AML-193 (cell line): ENCODE measurements at places on chromosomes 4 and X.

- no peak for DNase-seq
Measured at GRCh38 chrX:149499766-149500165, 5.3 kb downstream of the IDS start.

DNA sequence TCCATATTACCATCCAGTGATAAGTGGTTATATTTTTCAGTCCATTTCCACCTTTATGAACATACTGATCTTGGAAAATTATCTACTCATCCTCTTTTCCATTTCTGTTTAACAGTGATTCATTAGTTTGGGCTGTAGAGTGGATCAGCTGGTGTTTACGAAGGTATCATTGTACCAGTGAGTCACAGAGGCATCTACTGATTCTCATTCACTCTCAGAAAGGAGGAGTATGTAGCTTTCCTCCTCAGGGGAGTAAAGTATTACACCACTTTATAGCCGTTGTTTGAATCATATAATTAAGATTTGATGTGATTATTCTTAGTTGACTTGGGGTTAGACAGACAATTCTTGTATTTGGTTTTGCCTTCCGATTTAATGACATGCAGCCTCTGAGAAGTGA lies 74.7 kb downstream of the GALNT7 start:
- no peak for DNase-seq

GRCh38 chrX:55710701-55711100 lies 6.8 kb upstream of the RRAGB start:
- DNase-seq: no peak

GRCh38 chr4:38128478-38129459 lies 168.6 kb downstream of the PTTG2 start:
- DNase-seq: no peak

- no peak for DNase-seq
Measured at GRCh38 chr4:11005300-11005699, 320.7 kb upstream of the CLNK start.

- no peak for DNase-seq
Measured at GRCh38 chr4:157287445-157287844, 66.9 kb downstream of the GRIA2 start.

GRCh38 chr4:6620296-6620695 lies 20.2 kb upstream of the MRFAP1 start:
- DNase-seq: no peak

- no peak for DNase-seq
Measured at GRCh38 chr4:79049840-79050540, 110.8 kb upstream of the PAQR3 start.

DNA sequence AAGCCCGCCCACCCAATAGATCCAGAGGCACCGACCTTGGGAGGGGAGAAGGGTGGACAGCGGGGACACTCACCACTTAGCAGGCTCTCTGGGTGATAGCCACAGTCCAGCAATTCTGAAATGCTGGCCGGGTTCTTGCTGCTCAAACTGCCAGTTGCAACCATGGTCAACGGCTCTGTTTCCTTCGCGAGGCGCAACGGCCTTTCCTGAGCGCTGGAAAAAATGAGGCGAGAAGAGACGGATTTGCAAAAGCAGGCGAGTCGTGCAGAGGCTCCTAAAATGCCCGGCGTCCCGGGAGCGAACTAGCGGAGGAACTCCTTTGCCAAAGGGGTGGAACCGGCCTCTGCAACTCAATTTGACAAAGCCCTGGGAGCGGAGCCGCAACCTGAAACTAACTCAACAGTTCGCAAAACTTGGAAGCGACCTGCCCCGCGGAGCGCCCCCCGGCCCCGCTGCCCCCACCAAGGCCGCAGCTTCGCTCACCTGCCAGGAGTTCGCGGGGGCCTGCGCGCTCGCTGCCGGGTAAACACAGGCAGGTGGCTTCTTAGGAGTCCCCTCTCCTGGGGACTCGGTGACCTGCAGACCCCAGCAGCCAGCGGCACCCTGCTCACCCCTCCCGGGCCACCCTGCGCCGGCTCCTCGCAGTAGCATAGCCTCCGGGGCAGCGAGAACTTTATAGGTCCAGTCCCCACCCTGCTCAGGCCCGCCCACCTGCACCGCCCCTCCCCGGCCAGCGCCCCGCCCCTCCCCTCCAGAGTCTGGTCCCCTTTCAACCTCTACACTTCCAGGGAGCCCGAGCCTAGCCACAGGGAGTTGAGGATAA lies at the start of gene DDIT4L:
Gene DDIT4L (minus strand): TSS at position 649 of the 823 bp plus-strand sequence. CDS start 485 bp downstream, at position 164.
- DNase-seq: peak; percentile 4

GRCh38 chrX:53088136-53088974 lies 5.6 kb upstream of the KANTR start:
- DNase-seq: no peak

DNA sequence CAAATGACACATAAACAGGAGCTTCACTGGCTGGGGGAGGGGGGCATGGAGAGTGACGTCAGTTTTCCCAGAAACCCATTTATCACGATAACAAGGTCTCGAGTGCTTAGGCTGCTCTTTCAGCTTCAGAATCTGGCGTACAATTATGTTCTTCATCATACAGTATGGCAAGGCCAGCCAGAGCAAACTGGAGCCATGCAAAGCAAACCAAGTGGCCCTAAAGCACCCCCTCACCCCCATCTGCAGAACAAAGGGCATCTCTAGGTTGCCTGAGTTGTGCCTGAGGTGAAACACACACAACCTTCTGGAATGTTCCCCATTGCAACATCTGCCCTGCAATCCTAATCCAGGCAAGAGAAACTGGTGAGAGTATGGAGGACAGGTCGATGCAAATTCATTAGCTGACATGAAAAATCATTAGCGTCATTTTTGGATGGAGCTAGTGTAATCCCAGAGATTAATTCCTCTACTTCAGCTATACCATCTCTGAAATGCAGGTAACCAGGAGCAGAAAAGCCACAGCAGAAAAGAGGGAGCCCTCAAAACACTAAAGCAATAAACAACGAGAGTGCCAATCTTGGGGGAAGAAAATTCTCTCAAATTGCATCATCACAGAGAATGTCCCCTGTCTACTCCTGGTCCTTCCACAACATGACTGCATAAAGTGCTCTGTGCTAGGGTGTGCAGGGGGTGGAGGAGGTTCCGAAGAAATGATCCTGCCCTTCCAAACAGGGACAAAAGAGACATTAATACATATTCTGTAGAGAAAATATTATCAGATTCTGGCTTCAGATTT lies 1.8 kb downstream of the SEPTIN6 start:
- DNase-seq: no peak

GRCh38 chr4:149790172-149790907 lies 25.3 kb downstream of the IQCM start:
- DNase-seq: no peak

DNA sequence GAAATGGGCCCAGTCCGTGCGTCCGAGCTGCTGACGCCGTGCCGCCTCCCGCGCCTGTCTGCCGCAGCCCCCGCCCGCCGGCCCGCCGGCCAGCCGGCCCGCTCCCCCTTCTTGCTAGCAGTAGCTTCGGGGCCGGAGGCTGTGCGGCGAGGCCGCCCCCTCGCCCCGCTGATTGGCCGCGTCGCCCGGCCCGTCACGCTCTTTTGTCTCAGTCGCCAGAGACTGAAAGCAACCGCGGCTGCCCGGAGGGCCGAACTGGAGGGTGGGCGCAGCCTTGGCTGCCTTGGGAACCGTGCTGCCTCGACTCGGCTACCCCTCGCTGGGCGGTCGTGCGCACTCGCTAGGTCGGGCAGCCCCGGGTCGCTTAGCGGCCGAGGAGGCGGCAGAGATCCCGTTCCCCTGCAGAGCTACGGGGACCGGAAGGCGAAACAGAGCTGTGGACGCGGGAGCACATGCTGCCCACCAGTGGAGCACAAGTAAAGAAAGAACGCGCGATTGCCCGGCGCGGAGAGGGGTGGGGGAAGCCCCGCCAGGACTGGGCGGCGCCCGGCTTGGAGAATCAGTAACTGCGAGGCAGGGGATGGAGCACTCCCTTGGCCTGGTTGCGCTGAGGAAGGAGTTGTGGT lies at the start of gene ZCCHC18:
Gene ZCCHC18 (plus strand): TSS at position 198 of the 626 bp plus-strand sequence. CDS start 1,589 bp downstream, outside the sequence.
- DNase-seq: no peak

DNA sequence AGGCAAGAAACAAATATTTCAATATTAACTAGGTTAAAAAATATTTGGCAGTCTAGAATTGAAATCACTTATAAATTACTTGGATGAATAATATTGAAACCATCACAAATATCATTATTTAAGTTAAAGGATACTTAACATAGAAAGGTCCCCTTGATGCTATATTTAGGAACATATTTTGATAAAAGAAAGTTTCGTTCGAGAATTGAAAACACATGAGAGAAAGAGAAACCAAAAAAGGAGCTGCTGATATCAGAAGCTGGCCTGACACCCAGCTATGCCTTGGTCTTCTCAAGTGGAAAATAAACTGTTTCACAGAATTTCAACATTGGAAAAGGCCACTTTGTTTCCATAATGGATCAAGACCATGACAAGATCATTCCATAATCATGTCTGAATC lies 762.4 kb downstream of the DMD start:
- no peak for DNase-seq

DNA sequence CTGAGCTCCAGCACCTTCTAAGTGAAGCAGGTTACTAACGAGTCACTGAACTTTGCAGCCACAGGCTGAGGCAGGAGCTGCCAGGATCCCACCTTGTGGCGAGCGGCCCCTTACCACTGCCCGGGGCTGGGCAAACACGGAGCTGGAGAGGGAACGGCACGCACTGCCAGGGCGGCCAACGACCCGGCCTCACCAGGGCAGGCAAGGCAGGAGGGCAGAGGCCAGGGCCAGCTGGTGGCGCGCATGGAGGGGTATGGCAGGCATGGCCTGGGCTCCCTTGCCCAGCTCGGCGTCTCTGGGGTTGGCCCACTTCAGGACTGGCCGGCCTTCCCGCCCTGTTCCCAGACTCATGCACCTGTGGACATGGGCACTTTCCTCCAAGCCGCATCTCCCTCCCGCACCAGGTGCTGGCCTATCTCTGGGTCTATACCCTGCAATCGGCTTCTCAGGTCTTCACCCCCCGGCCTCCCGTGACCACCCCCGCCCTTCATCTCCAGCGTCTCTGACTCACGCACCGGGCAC lies 64.9 kb downstream of the FAM53A start:
- DNase-seq: no peak

DNA sequence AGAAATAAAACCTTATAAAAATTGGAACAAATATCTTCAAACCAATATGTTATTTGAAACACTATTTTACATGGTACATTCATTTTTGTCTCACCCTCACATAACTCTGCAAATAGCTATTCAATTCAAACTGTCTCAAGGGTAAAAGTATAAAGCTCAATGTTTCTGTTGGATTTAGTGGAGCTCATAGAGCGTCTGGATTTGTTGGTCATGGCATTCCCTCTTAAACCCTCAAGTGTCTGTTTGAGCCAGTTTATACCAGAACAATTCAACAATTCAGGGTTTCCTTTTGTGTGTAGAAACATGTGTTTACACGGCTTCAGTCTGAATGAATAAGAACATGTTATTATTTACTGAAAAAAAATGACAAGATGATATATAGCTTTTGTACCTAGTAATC lies 161.6 kb downstream of the PCDH18 start:
- DNase-seq: no peak

- DNase-seq: no peak
Measured at GRCh38 chr4:41213625-41214135, 662 bp downstream of the APBB2 start.

DNA sequence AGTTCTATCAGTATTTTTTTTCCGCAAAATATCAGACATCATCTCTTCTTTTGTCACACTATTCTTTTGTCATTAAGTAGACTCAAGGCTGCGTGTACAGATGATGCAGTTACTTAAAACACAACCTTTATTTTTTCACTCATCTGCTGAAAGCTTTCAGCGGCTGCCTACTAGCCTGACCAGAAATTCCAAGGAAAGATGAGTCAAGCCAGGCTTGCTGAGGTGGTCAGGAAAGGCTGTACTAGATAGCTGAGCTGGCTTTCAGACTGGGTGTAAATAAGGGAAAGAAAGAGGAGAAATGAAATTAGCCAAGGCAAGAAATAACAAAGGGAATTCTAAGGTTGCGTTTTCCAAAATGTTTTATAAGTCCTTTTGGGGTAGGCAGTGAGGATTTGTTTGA lies 17.9 kb downstream of the STK26 start:
- no peak for DNase-seq

- DNase-seq: no peak
Measured at GRCh38 chrX:141405853-141406492, 163.7 kb upstream of the SPANXC start.

GRCh38 chr4:90328558-90328957 lies 201.4 kb downstream of the CCSER1 start:
- DNase-seq: peak; percentile 95

DNA sequence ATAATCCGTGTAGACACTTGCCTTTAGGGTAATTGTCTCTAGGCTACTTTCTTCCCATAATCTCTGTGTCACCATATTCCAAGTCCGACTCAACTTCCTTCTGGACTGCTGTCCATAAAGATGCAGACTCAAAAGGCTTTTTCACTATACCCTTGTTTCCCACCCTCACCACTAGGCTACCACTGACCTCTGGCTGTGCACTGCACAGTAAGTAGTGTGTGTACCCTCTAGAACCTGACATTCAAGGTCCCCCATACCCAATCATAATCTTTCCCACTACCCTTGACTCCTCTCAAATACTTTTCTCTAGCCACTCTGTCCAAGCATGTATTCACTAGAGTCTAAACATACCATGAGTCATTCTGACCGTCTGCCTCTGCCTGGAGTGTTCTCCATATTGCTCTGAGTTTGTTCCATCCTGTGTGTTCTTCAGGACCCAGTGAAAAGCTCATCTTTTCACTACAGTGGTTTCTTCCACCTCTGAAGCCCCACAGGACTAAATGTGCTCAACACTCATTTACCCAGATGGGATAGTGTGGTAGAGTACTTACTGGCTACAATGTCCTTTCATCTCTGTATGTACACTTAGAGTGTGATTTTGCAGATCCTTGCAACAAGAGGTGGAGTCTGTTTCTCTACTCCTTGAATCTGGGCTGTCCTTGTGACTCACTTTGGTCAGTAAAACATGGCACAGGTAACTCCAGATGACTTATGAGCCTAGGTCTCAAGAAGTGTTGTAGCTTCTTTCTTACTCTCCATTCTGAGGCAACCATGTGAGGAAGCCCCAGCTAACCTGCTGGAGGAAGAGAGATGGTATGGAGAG lies 17.4 kb downstream of the JADE3 start:
- no peak for DNase-seq

GRCh38 chr4:158159054-158159717 lies 13.6 kb downstream of the GASK1B start:
- no peak for DNase-seq
